ENCODE measurements at places on chromosomes 7 and 10.

DNA sequence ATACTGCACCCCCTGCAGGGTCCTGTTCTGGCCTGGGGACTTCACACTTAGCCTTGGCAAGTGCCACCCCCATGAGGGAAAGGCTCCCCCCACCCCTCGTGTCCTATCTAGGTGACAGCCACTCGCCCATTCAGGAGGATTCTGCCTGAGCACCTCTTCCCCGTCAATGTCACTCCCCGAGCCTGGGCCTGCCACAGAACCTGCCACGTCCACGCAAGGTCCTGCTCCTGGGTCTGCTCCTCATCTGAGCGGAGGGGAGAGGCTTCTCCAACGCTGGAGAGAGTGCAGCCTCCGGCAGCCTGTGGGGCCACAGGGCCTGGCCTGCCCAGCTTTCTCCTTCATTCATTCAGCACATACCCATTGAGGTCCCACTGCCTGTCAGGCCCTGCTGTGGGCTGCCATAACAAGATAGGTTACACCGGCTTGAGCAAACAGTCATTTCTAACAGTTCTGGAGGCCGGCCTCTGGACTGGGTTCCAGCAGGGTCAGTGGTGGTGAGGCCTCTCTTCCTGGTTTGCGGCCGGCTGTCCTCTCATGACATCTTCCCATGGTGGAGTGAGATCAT lies 92.0 kb upstream of the RET start:
- DNase-seq = no peak

GRCh38 chr10:12193193-12193592 lies 2.5 kb downstream of the NUDT5 start:
- DNase-seq = no peak

- DNase-seq = no peak
Observed at GRCh38 chr7:15559416-15559928, 2.3 kb downstream of the AGMO start.

- DNase-seq = no peak
Observed at GRCh38 chr10:60397792-60398191, 8.1 kb upstream of the ANK3 start.

GRCh38 chr7:130254555-130254954 lies 12.1 kb upstream of the CPA2 start:
- DNase-seq = no peak

- peak; percentile 16 for DNase-seq
Observed at GRCh38 chr7:41977151-41977651, 259.8 kb downstream of the GLI3 start.

GRCh38 chr7:139393621-139394211 lies 34.0 kb downstream of the LUC7L2 start:
- DNase-seq = no peak

- DNase-seq = peak; percentile 17
Observed at GRCh38 chr10:63369711-63370110, 96.1 kb downstream of the JMJD1C start.

- no peak for DNase-seq
Observed at GRCh38 chr10:44015702-44016500, 367.2 kb upstream of the ZNF32 start.

GRCh38 chr7:70271617-70272081 lies 673.4 kb downstream of the AUTS2 start:
- DNase-seq = no peak

- no peak for DNase-seq
Observed at GRCh38 chr7:64655811-64656210, 10.1 kb upstream of the ZNF107 start.

DNA sequence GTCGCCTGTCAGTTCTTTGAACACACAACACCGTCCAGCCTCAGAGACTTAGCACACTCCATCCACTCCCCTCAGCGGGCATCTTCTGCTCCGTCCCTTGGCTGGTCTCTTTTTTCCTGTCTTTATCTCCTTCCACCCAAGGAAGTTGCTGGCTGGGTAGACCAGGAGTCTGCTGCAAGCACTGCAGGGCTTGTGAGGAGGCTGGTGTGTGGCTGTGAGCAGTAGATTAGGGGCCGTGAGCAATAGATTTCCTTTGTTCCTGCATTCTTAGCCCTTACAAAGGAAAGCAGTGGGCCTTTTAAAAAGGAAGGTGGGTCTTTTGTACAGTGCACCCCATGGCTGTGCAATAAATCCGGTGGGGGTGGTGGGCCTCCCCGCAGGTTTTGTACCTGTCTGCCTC lies 100.3 kb upstream of the BTBD16 start:
- DNase-seq = no peak

DNA sequence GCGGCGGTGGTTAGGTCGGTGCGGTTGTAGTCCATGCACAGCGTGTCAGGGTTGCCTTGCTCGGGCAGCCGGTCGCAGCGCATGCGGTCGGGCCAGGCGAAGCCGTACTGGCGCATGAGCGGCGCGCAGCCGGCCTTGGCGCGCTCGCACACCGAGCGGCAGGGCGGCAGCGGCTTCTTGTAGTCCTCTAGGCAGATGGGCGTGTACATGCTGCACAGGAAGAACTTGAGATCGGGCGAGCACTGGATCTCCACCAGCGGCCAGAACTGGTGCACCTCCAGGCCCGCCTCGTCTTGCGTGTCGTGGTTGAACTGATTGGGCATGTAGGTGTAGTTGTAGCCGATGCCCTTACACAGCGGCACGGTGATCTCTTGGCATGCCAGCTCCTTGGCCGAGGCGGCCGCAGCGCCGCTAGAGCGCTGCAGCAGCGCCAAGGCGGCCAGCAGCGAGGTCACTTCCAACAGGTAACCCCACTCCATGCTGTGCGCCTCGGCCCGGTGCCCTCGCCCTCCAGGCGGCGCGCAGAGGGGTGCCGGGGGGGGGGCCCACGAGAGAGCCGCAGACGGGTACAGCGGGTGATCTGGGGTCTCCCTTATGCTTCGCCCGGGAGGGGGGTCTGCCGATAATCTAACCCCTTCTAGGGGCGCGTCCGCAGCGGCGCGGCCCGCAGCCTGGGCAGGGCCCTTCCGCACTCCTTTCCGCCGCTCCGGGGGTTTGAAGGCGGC lies 983 bp downstream of the FZD8 start:
- peak; percentile 68 for DNase-seq

- peak; percentile 12 for DNase-seq
Observed at GRCh38 chr7:51121931-51122425, 194.6 kb downstream of the COBL start.

DNA sequence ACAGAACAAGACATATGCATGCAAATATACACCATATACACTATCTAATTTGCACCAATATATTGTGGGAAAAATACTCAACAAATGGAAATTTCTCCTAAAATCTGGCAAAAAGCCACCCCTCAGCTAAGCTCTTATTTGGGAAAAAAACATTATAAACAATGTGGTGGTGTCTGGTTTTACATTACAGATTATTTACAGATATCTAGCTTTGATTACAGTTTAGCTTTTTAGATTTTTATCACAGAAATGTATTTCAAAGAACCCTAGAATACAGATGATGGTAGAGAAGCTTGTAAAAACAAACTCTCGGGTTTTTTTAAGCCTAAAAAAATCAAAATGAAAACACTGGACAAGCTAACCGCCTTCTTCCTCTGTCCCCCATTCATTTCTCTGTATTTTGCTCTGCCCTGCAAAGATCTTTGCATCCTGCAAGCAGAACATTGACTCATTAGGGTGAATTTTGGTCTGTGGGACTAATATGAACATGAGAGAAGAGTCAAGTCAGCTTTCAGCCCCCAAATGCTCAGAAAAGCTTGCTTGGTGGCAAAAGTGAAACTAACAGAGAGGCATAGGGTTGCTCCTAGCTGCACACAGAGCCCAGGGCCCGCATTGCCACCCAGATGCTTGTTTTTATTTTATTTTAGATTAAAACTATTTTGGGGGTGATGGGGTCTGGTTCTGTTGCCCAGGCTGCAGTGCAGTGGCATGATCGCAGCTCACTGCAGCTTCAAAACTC lies 88.8 kb upstream of the LYZL1 start:
- DNase-seq = no peak

GRCh38 chr10:125392609-125393008 lies 232.2 kb upstream of the CTBP2 start:
- DNase-seq = no peak

GRCh38 chr10:80599424-80599847 lies 61.7 kb downstream of the SH2D4B start:
- DNase-seq = peak; percentile 73

GRCh38 chr7:34752929-34753328 lies 94.9 kb downstream of the NPSR1 start:
- no peak for DNase-seq

DNA sequence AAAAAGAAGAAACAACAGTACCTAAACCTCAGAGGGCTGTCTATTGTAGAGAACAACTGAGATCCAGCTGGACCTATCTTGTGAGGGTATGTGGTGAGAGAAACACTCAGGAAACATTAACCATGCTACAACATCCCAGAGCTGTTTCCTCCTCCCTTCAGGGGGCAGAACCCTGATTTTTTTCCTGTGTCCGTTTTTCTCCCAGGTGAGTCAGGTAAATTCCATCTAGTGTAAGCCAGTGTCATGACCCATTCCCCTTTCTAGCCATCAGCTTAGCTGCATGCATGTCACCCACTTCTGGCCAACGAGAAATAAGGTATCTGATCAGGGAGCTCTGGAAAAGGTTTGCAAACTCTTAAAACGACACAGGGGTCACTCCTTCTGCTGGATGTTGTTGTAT lies 103.8 kb downstream of the DNMBP start:
- no peak for DNase-seq

DNA sequence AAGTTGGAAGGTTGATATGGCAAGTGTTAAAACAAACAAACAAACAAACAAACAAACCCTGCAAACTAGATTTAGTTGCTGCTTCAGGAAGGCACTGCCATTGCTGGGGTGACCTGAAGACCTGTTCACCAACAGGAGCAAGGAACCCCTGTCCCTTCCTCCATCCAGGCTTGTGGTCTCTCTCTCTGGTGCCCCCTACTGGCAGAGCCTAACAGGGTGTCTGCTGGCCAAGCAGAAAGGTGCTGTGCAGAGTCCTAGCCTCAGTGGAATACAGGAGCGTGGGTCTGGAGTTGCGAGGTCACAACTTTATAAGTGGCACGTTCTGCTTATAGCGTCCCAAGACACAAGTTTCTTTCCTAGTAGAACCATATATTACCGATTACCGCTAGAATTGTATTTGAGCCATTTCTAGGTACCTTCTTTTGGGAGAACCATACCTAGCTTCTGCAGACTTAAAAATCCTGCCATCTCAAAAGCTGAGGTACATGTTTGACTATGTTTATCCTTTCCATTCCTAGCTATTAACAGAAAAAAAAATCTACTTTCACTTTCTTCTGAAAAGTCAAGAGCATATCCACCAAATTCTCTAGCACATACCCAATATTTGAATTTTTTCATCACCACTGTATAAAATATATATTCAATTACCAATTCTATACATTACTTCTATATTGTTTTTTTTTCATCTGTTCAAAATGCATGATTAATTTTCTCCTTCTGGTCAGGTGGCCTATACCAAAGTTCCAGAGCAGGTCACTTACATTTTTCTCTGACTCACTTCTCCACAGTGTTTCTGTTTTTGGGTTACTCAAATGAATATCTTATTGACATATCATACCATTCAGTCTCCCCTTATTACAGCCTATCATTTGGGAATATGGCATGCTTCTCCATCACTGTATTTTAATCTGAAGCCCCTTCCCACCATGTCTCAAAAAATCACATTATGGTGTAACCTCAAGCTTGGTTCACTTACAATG lies 29.1 kb upstream of the CALD1 start:
- peak; percentile 65 for DNase-seq

DNA sequence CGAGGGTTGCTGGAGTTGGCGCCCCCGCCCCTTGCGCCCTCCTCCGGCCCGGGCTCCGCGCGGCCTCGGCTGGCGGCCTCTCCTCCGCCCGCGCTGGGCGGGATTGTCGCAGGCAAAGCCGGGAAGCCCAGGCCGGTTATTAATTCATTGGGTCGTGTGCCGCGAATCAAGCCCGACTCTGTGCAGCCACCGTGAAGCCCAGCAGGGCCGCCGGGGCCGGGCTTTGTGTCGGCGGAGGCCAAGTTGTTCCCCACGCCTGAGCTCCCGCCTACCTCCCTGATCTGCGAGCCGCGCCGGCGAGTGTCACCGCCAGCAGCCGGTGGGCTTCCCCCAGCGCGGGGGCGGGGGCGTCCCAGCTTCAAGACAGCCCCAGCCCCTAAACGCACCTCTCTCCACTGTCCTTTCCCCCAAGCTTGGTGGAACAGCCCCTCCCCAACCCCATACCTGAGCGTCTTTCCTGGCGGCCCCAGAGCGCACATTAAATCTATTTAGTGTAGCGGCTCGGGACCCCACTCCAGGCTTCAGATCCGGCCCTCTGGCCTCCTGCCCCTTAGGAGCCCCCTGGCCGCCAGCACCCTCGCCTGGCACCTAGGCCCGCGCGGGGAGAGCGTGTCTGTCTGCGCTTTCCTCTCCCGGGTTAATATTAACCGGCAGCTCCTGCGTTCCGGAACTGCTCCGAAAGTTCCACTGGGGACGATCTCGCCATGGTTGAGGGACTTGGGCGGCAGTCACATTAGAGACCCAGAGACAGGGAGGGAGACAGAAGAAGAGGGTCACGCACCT lies 3.5 kb downstream of the SHH start:
- DNase-seq = peak; percentile 62

GRCh38 chr7:20153999-20154398 lies 63.2 kb downstream of the MACC1 start:
- no peak for DNase-seq

Data from nephron progenitor cell (in vitro differentiated cells).